ENCODE measurements at places on chromosomes 1 and 21.

GRCh38 chr1:69475021-69475420, 92.7 kb upstream of the LRRC7 start:
- no peak for DNase-seq

DNA sequence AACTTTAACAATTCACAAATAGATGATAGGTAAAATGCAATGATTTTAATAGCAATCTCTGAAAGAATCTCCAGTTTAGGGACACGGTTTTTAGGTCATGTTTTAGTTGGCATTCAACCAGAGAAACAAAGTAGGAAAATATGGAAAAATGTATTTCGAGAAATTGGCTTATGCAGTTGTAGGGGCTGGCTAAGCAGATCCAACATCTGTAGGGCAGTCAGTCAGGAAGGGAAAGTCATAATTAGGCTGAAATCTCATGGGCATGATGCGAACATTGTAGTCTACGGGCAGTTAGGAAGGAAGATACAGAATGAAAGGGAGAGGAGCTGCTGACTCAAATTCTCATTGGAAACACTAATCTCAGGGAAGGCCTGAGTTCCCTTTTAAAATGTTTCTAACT, 1276.0 kb upstream of the ADGRL4 start:
- no peak for DNase-seq

DNA sequence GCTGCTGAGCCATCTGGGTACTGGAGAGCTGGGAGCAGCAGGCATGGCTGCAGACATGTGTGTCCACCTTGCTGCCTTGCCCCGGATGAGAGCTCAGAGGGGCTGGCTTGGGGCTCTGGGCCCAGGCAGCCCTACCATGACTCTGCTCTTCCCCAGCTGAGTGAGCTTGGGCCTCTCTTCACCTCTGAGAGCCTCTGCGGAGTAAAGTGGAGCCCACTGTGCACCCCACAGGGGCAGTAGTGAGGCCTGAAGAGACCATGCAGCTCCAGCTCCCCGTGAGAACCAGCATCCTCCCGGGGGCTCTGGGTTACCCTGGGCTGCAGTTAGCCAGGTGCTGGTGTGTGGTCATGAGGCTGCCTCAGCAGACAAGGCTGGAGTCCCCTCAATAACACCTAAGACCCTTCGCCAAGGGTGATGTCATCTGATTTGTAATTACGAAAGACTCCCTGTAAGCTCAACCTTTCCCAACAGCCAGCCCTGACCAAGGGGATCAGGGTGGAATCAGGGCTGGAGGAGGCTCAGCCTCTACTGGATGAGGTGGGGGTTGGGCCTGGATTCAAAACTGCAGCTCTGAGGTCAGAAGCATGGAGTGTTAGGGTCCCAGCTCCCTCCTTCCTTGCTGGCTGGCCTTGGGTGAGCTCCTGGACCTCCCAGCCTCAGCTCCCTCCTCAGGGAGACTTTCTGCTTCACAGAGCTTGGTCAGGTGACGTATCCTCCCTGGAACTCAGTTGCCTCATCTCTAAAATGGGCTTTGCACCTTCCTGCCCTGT, 308.0 kb downstream of the MATN1 start:
- DNase-seq: no peak

DNA sequence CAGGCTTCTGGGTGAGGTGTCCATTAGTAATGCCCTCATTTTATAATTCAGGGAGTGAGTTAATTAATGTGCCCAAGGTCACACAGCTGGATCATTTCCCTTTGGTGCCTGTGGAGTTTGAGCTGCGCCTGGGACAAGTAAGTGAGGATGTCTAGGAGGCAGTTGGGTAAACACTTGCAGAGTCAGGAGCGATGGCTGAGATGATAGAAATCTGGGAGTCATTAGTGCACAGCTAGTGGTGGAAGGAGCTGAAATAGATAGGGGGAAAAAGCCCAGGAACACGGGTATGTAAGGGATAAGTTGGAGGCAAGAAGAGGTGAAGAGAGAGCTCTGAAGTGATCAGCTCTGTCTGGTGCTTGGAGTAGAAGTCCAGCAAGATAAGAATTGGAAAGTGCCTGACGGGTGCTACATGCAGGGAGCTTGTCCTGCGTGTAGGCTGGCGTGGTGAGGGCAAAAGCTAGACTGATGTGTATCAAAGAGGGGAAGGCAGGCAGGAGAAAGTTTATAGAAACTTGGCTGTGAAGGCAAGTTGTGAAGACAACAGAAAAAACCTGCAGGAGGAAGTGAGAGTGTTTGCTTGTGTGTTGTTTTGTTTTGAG, 1.7 kb upstream of the SCAF4 start:
- no peak for DNase-seq

DNA sequence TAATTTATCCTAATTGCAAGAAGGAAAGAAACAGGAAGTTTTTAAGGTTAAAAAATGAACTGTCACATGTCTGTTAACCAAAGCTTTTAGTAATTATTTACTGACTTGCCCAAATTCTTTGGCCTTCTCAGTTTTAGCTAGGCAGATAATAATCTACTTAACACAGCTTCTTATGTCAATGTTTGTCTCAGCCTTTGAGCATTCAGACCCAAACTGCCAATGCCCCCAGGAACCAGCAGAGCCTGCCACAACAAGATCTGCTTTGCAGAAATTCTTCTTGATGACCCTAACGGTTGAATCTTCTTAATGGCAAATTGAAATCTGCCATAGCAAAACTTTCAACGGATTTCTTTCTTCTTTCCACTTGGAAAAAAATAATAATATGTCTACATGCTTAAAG, 792.4 kb upstream of the ADGRL2 start:
- DNase-seq: no peak
